K562 (cell line): ENCODE measurements at places on chromosomes 3 and 15. TPM values are rescaled to one million over a fixed set of nuclear protein-coding genes. Genes with fewer than 3 reads are reported as not detected.

The TMEM158 gene
- polyA plus RNA-seq: 18.9 and 24.6 TPM in 2 replicates

GRCh38 chr3:152058856-152059255 lies 185.4 kb downstream of the SUCNR1 start:
- DNase-seq: no peak

- no peak for DNase-seq
Observed at GRCh38 chr15:31555022-31555421, 228.4 kb downstream of the KLF13 start.

DNA sequence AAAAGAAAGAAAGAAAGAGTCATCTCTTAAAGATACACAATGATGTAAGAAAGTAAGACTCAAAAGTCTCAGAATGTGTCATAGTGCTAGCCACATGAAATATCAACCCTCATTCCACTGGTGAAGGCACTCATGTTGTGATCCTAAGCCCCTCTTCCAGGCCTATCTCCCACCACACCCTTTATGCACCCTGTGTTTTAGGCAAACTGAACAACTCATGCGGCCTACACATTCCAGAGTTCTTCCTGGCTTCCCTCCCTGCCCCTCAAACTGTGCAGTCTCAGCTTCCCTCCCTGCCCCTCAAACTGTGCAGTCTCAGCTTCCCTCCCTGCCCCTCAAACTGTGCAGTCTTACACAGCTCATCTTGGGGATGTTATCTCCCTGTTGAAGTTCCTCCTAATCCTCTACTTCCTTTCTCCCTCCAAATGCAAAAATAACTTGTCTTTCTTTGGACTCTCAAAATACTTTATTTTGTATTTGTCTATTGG lies 69.0 kb upstream of the FNDC3B start:
- no peak for DNase-seq

DNA sequence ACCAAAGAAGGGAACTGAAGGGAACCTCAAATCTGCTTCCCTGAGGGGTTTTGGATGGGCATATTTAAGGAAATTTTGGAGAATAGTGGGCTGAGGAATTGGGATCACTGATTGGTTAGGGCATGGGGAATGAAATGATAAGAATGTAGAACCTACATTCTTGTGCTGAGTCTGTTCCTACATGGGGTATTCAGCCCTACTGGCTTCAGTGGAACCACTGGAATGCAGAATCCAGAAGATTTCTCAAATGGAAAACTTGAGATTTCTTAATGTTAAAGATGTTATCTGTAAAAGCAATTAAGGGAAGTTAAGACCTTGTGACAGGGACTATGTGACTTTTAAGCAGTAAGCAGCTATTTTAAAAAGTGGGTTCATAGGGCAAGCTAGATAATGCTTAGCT lies 1062.4 kb downstream of the AGBL1 start:
- no peak for DNase-seq

The RFTN1 gene
- 0.11 TPM in 1 of 2 replicates, not detected in the other for polyA plus RNA-seq

The MYRIP gene
- not detected in 2 replicates for polyA plus RNA-seq

The GOLGA8H gene
- 0.04 TPM in 1 of 2 replicates, not detected in the other for polyA plus RNA-seq

DNA sequence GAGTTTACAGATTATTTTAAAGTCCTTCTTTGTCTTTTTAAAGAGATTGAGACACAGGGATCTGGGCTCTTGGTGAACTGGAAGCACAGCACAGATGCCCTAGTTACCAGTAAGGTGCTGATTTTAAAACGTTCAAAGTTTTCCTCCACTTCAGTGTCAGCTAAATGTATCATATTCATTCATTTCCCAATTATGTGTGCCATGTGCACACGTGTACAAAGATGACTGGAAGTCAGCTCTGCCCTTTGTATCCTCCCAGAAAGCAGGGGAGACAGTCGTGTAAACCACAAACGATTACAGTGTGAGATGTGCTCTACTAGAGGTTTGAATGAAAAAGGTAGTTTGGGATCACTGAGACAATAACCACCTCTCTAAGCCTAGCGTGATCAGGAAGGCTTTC lies 730 bp downstream of the ZKSCAN7 start:
- DNase-seq: no peak

- no peak for DNase-seq
Observed at GRCh38 chr15:64422697-64423096, 35.1 kb downstream of the TRIP4 start.

DNA sequence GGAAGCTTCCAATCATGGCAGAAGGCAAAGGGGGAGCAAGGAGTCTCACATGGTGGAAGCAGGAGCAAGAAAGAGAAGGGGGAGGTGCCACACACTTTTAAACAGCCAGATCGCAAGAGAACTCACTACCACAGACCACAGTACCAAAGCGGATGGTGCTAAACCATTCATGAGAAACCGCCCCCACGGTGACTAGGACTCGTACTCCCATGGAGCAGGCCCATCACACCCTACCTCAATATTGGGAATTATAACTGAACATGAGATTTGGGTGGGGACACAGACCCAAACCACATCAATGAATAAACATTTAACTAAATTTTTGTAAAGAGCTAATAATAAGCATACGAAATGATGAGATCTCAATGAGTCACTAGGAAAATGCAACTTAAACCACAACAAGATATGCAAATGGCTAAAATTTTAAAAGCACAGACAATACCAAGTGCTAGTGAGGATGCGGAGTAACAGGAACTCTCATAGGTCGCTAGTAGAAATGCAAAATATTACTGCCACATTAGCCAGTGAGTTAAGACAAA lies 10.0 kb downstream of the MRPS25 start:
- no peak for DNase-seq

The MEX3B gene
- 6.9 and 8.3 TPM in 2 replicates for polyA plus RNA-seq

The SH3GL3 gene
- polyA plus RNA-seq: 13.7 and 14.5 TPM in 2 replicates

DNA sequence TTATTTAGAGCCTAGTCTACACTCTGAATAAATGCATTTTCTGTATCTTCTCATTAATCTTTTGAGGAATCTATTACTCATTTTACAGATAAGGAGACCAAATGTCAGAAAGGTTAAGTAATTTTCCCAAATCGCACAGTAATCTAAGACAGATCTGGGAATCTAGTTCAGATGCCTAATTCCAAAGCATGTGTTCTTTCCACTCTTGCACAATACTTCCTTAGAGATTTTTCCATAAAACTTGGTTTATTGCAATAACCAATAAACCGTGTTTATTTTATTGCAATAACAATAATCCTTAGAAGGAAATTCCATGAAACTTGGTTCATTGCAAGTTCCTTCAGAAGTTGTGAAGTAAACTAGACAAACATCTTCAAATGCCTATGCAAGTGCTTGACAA lies 17.4 kb upstream of the COL8A1 start:
- DNase-seq: no peak

The IVD gene
- polyA plus RNA-seq: 2.9 and 3.5 TPM in 2 replicates

The ZKSCAN7 gene
- not detected in 2 replicates for polyA plus RNA-seq

The KLHL40 gene
- not detected in 2 replicates for polyA plus RNA-seq

DNA sequence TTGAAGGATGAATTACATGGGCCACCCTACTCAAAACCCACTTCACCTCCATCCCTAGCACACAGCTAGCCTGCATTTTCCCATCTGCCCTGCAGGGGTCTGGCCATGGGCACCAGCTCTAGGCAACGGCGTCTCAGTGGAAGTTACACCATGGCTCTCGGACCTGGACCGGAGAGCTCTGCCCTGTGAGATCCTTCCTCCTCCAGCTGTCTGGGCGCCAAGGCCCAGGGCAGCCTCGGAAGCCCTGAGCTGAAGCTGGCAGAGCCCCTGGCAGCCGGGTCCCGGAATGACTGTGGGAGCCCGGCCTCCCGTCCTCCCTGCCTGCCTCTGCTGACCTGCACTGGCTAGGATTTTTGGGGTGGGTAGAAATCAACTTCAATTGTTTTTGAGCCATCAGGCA lies 98.9 kb downstream of the CHSY1 start:
- peak; percentile 51 for DNase-seq

DNA sequence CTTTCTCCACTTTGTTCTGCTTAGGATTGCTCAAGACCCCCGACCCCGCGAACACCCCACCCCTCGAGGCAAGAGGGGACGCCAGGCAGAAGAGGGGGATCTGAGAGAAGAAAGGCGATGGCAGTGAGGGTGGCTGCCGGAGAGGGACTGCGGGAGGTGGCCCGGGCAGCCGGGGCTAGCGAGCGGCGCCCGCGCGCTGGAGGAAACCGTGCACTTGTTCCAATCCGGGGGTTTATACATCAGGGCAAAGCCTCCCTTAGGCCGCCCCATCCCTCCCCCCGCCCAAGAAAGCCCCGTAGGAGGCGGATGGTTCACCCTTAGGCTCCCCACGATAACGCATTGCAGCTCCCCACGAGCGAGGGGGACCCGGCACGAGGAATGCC lies 475 bp downstream of the ERC2 start:
- no peak for DNase-seq

The FBXW12 gene
- 0.30 TPM in 1 of 2 replicates, not detected in the other for polyA plus RNA-seq

DNA sequence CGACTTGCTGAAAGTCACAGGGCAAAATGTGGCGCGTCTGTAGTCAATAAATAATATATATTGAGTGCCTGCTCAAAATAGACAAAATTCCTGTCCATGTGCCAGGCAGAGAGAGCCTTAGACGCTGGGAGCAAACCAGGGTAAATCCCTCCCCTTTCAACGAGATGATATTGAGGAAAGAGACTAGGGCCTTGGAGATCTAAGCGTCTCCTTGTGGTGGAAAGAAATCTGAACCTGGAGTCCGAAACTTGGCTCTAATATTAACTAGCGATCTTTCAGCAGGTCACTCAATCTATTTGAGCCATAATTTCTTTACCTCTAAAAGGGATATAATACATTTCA lies 348 bp upstream of the DPP8 start:
- no peak for DNase-seq

The AHSG gene
- polyA plus RNA-seq: not detected in 2 replicates

GRCh38 chr15:57472861-57473260 lies 96.6 kb downstream of the CGNL1 start:
- DNase-seq: no peak

The NMNAT3 gene
- polyA plus RNA-seq: 8.3 and 12.5 TPM in 2 replicates

- no peak for DNase-seq
Observed at GRCh38 chr15:25774871-25775270, 88.3 kb downstream of the ATP10A start.

DNA sequence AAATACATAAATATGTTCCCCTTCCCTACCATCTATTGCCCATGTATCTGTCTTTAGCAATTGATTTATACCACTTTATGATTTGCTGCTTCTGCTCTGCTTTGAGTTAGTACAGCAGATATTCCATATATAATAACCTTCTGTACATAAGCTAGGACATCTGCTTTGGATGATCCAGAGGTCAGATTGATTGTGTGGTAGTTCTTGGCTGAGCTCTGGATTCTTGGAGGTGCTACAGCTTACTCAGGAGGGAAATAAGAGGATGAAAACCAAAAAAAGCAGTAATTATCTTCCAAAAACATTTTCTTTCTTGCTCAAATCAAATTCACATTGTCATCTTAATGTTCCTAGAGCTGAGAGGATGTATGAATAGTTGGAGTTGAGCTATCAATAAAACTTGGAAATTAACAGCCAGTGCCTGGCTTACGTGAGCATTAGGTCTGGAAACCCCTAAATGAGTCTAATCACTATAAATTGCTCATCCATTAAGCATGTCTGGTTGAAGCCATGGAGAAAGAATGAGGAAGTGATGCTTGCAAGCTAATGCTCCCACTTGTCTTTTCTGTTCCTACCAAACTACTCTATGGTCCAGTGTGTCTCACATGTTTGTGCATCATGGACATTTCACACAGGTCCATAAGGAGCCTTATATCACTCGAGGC lies 36.3 kb upstream of the TMEM42 start:
- no peak for DNase-seq

The LRRN1 gene
- polyA plus RNA-seq: not detected in 2 replicates

The JMJD7 gene
- 9.7 and 13.9 TPM in 2 replicates for polyA plus RNA-seq

DNA sequence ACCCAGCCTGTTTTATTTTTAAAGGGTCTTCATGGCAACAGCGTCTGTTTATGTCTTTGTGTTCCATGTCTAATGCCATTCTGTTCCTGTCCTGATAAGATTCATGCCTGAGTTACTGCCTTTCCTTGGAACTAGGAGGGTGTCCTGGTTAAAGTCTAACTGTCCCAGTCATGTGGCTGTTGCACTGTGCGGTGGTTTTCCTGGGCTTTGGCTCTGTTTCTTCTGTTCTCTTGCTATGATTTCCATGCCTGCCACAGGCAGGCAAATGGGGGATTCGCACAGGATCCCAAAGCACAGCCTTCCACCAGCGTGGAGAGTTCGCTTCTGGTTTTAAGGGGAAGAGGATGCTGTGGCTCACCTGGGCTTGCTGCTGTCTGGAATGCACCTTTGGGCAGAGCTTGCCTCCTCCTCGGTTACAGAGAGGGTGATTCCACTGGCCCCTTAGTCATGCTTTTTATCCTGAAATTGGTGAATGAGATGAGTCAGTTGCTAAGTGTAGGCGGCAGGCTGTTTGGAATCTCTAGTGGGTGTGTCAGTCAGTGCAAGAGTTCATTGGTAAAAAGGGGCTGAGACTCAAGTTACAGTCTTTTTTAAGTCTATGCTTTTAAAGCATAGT lies 86.8 kb downstream of the CCK start:
- DNase-seq: peak; percentile 88

- no peak for DNase-seq
Observed at GRCh38 chr3:56826831-56827722, 25.3 kb upstream of the ARHGEF3 start.
